ENCODE measurements at places on chromosomes 2 and 18.

- DNase-seq = no peak
Observed at GRCh38 chr2:61713457-61713856, 140.4 kb downstream of the FAM161A start.

DNA sequence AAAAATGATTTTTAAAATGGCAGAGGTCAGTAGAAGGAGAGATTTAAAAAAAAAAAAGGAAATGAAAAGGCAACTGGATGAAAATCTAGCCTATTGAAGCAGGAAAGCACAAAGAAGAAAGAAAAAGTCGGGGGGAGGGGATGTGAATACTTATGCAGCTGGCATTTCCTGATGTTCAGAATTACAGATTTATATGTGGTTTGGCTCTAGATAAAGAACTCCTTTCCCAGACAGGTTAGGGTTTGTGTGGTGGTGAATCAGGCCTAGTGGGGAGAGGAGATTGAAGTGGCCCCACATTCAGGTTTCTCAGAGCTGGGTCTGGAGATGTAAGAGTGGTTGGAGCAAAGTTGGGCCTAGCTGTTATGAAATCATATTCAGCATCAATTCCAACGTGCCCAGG lies 394.4 kb downstream of the FIGN start:
- no peak for DNase-seq

GRCh38 chr2:156116113-156116512 lies 216.4 kb downstream of the NR4A2 start:
- DNase-seq = no peak

DNA sequence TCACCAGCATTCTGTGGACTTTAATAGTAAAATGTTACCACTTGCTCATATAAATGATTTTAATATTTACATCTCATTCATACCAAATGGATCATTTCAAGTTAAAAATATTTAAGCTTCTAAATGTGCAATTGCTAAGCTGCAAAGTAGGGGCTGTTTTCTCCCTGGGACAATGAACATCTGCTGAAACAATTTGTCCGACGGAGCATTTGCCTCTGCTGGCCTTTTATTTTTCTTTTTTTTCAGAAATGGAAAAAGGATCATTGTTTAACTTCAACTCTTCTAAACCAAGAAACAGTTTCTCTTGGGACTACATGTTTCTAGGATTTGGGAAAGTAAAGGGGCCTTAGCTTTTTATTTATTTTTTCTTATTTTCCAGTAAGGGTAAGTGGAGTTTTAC lies 43.8 kb upstream of the ITPRID2 start:
- no peak for DNase-seq

DNA sequence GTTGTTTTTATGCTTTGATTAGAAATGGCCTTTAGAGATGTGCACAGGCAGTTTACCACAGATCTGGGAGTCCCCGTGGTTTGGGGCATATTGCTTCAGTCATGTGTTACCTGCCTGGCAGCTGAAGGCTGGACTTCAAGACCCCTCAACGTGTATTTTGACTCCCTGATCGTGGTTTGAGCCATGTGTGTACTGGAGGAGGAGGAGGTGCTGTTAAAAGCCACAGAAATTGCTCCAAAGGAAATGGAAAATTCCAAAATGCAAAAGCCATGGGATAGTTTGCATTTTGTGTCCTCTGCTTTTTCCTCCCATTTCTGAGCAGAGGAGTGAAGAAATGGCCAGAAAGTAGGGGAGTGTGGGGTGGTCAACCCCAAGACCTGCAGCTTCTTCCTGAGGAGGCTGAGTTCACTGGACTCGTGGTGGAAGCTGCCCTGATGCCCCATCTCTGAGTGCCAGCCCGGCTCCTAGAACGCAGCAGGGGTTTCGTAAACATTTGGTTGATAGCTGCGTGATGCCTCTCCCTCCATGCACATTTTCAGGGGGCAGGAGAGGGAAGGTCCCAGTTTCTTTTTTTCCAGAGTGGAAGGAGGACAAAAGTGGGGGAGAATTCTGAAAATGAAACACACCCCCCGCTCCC lies 45.7 kb downstream of the ITGB1BP1 start:
- DNase-seq = no peak

DNA sequence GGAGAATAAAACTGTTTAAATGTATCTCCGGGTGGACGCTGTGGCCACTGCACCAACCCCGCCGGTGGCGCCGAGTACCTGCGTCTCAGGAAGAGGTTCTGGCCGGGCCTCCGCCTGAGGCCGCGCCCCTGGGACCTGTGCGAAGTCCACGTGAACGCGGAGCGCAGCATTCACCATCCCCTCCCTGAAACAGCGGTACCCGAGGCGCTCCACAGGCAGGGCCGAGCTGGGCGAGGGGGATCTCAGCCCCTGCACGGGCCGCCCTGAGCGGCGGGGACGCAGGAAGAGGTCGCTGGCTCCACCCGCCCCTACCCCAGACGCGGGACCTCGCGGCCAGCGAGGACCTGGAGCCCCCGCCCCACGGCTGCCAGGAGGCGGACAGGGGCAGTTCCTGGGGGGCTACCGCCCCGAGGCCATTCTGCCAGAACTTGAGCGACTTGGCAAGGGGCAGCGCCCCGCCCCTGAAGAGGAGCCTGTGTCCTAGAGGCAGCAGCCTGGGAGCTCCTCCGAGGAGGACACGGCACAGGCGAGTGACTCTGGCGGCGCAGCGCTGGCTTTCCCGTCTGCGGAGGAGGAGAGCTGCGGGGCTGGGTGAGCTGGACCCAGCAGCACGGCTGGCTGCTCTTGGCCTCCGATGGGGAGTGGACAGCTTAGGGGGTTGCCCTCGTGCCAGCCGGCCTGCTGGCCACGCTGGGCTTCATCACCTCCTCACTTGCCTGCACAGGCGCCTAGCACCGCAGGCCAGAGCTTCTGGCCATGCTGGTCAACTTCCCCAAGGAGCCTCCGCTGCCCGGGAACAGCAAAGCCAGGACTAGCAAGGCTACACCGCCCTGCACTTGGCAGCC lies 9.7 kb upstream of the TEKT4 start:
- no peak for DNase-seq

GRCh38 chr2:214569419-214570035 lies 158.7 kb downstream of the VWC2L start:
- no peak for DNase-seq

DNA sequence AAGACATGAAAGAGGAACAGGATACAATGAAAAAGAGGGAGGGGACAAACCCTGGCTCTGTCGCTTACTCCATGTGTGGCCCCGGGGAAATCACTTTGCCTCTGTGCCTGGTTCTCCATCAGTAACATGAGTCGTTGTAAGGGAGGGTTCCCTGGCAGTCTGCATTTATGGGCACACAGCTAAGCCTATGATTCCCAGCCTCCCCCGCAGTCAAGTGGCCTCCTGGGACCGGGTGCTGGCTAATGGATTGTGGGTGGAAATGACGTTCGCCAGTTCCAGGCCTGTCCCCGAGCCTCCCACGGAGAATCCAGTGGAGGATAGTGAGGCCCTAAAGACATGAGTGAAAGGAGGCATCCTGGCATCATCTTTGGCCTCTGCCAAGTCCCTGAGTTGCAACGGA lies 42.7 kb downstream of the SFXN5 start:
- DNase-seq = no peak

DNA sequence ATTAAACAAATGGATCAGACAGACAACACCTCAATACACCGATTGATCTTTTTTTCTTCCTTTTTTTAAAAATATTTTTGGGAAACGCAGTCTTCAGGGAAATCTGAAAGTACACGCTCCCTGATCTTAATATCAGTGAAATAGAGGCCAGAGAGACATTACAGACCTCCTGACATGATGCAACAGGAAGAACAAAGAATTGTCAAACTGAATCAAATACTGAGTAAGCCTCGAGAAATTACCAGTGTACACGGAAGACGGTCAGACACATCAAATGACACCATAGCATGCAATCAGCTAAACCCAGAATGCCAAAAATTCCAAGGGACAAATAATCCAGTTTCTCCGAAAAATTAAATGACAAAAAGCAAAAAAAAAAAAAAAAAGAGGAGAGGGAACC lies 80.2 kb upstream of the NFU1 start:
- no peak for DNase-seq

GRCh38 chr2:23692263-23692662 lies 234.7 kb downstream of the ATAD2B start:
- no peak for DNase-seq

- DNase-seq = no peak
Observed at GRCh38 chr18:7945882-7946281, 378.8 kb downstream of the PTPRM start.

- no peak for DNase-seq
Observed at GRCh38 chr18:49137093-49137492, 186.3 kb upstream of the SMAD7 start.

DNA sequence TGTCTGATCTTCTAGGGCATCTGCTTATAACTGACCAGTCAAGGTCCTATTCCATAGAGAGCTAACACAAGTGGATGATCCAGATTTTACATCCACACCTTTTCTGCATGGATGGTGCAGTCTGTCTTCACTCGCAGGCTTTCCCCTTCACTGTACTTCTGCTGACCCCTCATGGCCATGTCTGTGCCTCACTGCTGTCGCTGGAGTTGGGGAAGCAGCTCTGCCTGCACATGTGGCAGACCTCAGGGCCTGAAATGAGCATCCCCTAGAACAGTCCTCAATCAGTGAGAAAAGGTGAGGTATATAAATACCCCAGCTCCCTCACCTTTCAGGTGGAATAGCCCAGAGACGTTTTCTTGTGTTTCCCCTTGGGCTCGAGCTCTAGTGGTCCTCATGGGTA lies 233.8 kb downstream of the ANKRD36B start:
- no peak for DNase-seq

DNA sequence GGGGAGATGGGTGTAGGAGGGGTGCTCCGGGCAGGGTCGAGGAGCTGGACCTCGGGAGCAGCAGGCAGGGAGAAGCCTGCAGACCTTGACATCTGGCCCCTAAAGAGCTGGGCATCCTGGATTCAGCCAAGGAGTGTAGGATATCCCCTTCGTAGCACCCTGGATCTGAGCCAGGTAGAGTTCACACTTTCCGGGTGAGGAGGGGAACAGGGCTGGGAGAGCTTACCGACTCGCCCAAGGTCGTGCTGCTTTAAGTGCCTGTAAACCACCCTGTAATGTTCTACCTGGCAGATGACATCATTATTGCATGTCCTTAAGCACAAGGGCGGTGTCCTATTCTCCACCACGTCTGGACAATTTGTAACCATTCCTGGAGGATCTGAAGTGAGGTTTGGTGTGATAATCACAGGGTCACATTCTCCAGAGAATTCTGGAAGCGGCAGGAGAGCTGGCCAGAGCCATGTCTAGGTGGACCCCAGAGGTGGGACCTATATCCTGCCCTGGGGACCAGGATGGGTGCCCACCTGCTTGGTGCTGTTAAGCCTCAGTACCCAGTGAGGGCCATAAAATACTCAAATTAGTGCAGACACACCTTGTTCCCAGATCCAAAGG lies 14.6 kb downstream of the ITM2C start:
- DNase-seq = no peak

DNA sequence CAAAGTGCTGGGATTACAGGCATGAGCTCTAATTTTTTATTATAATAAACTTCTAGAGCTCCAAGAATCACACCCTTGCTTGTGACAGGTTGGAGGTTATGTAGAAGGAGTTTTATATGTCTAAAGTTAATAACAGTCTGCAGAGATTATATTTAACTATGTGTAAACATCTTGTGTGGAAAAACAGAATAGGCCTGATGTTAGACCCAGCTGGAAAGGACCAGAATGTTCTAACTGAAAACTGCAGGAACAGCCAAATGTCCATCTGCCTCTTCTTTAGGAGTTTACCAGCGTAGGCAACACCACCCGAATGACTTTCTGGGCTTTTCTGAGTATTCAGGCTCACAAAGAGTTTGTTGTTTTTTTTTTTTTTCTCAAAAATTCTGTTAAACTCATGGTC lies 67.1 kb upstream of the CDCA7 start:
- DNase-seq = no peak

- DNase-seq = no peak
Observed at GRCh38 chr18:3148930-3149535, 70.7 kb downstream of the MYOM1 start.

- DNase-seq = no peak
Observed at GRCh38 chr2:96965781-96966514, 20.4 kb downstream of the FAM178B start.

- DNase-seq = no peak
Observed at GRCh38 chr2:1169291-1169949, 218.8 kb downstream of the SNTG2 start.

- DNase-seq = no peak
Observed at GRCh38 chr2:146666340-146666739, 1178.5 kb upstream of the ACVR2A start.

DNA sequence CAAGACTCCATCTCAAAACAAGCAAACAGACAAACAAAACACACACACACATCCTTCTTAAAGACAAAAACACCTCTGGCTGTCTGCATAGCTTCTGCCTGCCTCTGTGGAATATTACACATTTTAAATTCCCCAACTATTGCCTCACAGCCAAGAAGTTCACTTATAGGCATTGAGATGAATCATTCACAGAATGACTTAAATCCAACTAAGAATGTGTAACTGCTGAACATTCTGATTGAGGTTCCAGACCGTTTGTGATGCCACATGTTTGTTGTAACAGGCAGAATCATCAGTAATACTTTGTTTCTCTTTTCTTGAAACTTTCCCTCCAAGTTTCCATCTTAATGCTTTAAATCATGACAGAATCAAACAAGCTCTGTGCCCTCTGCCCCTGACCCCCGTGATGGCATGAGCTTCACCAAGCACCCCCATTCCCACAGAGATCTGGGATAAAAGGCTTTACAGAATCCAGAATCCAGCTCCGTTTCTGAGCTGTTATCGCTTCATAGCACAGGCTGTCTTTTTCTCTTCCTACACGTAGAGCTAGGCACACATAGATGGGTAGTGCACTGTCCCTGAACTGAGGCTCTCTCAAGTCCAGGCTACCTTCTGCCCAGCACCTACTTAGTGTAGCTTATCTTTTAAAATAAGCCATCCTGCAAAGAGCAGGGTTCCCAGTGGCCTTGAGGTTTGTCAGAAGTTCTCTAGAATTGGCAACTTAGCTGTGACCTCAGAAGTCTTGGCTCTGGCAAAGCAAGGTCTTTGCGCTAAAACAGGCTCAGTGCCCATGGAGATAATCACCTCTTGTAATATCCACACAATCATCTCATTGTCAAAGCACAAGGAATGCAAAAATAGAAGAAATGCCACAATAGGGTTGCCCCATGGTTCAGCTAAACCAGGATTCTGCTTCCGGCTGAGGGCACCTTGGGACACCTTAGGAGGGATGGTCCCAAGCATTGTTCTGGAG lies 32.9 kb downstream of the EPAS1 start:
- DNase-seq = no peak

DNA sequence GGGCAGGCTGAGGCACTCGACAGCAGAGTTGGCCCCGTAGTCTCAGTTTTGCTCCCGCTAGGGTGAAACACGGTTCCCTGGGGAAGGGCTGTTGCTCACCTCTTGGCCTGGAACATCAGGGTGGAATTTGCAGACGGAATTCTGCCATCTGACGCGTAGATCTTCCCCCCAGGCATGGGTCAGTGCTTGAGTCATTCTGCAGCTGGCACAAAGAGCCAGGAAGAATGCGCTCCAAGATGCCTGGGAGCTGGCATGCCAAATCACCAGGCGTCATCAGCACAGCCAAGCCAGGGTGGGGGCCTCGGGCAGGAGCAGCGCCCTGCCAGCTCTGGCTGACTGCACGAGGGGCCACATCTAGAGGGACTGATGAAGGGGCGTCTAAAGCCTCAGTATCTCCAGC lies 42.7 kb downstream of the ODC1 start:
- no peak for DNase-seq
